Spleen (tissue), 13 donors: ENCODE measurements at places on chromosomes 2 and 18. TPM values are rescaled to one million over a fixed set of nuclear protein-coding genes. Genes with fewer than 3 reads are reported as not detected.

SLC40A1 gene
- total RNA-seq, result 492 TPM

ANKRD30B gene
- total RNA-seq, result not detected

IGFBP5 gene
- 42.4 TPM for total RNA-seq

TFCP2L1 gene
- 2.6 TPM for total RNA-seq

HOXD11 gene
- total RNA-seq, result not detected

ALPP gene
- total RNA-seq, result not detected

ANKRD62 gene
- not detected for total RNA-seq

DNA sequence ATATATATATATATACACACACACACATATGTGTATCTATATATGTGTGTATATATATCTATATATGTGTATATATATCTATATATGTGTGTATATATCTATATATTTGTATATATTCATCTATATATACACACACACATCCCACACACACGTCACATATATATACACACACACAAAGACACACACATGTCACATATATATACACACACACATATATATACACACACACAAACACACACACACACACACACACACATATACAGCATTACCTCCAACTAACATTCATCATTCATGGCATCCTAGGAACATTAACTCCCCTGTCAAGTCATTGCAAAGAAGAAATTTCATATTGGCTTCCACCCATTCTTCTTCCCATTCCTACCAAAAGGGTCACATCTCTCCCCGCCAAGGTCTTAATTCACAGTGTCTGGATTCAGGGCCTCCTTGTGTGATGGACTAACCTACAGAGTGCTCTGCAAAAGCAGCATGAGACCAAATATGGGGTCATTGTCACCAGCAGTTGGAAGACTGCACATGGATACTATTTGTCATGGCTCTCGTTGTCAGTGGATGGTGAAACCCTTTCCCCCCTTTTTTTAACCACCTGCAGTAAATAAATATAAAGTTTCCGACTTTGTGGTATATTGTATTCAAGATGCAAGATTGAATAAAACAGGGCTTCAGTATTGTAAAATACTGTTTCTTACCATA, 67.0 kb downstream of the IRS1 start:
- no peak for DNase-seq

DNA sequence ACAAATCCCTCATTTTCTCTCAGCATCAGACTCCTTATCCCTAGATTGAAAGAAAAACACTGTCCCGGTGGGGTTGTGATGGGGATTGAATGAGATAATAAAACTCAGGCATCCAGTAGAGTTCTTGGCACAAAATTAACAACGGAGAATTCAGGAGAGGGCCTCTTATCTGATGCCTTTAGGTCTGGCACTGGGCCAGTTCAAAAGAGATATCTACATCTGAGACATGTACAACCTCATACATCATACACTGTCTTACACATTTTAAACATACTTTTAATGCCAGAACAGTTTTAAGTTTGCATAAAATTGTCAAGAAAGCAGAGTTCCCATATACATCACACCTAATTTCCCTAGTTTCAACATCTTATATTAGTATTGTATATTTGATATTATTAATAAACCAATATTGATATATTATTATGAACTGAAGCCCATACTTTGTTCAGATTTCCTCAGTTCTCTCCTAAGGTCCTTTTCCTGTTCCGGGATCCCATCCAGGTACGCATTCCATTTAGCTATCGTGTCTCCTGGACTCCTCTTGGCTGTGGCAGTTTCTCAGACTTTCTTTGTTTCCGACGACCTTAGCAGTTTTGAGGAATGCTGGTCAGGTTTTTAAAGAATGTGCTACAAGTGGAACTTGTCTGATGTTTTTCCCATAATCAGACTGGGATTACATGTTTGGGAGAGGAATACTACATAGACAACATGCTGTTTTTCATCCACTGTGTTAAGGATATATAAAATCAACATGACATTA, 27.8 kb downstream of the NXPH2 start:
- DNase-seq, result no peak

GRCh38 chr2:126657636-126658318, 1.8 kb downstream of the GYPC start:
- peak; percentile 96 for DNase-seq

DNA sequence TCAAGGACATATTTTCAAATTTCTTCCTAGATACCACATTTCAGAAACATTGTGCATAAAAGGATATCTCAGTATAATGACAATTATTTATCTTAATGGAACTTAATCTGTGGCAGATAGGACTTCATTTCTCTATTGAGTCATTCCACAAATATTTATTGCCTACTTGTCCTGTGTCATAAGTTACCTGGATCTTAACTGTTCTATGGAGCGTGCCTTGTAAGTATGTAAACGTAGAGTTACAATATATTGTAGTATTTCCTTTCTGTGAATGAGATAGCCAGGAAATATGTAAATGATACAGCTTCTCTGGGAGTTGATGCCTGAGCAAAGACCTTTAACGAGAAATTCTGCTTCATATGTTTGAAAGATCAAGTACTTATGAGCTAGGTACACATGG, 2.5 kb downstream of the AGFG1 start:
- no peak for DNase-seq

DNA sequence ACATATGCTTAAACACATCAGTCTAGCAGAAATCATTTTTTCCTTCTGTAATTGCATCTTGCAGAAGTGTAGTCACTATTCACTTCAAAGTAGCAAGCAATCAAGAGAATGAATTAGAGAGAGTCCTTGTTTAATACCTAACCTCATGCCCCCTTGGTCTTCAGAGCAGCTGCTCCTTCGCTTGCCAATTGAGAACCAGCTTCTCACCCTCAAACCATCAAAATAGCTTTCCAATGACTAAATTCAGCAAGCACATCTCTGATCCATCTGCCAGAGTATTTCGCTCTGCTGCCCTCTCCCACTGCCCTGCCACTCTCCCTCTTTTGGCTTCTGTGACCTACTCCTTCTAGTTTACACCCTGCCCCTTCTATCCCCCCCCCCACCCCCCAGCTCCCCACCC, 120.7 kb upstream of the AGAP1 start:
- DNase-seq, result no peak

DNA sequence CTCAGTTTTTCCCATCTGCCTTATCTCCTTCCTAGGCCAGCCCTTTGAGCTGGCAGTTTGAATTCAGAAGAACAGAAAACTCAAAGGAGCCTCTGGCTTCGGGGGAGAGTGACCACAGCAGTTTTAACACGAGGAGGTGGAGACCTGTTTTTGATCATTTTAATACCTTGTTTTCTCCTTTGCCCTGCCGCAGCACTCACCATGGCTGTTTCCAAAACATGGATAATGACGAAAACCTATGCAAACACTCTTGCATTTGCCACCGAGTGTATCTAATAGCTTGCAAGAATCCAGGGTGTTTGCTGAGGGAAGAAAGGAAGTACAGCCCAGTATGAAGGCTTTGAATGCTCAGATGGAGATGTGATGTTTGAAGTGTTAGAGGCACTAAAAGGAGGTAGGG, 167.1 kb downstream of the PRKCE start:
- no peak for DNase-seq

DNA sequence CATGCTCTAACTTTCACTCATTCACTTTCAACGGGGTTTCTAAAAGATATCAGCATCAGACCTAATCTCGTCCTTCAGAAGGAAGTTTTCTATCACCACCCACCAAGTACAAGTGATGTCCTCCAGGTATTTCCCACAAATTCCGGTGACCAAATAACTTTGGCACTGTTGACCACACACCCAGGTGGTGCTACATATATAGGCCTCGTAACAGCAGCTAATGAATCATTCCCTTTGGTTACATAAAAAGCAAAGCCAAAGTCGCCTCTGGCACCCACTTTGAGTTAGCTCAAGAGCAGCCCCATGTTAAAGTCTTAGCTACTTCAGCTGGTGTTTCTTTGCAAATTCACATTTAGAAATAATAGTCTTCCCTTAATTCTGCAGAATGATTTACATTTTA, 138.2 kb upstream of the OSR1 start:
- no peak for DNase-seq

GRCh38 chr2:45261746-45262145, 252.5 kb upstream of the SIX2 start:
- no peak for DNase-seq

GRCh38 chr2:211376410-211376809, 820.0 kb downstream of the CPS1 start:
- no peak for DNase-seq
